ENCODE measurements at places on chromosomes 6 and 20.
A peak's percentile ranks its signal among the peaks of the same experiment; 100 is the strongest.

DNA sequence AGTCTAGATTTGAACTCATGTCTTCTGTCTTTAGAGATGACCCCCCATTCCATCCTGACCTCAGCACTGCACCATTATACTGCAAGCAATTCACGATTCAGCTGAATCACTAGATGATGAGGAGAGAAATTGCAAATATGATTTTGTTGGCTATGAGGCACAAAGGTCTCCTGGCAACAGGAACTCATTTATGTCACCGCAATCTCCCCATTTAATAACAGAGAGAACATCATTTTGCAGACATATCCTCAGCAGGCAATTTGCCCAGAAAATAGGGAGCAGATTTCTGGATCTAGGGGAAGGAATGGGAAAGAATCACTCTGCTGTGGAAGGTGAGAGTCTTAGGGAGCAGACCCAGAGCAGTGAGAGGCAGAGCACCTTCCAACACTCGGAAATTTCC is 303.0 kb downstream of the PAX1 start:
- DNase-seq: no peak

GRCh38 chr6:33017694-33018353 is 8.4 kb upstream of the HLA-DOA start:
- DNase-seq: no peak

DNA sequence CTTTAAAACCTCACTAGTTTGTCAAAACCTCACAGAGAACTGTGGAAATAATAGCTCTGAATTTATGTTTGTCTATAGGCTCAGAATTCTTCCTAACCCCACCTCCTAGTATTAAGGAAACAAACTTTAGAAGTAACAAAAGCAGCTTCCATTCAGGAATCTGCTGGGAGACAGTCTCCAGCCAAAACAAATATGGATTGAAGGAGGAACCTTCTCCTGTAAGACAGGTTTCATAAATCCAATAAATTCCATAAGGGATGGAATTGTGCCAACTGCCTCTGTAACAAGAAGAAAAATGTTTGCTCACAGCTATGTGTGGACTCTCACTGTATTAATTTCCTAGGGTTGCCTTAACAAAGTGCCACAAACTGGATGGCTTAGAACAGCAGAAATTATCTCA is 7.5 kb downstream of the SYCP2 start:
- DNase-seq: no peak

GRCh38 chr6:48184648-48185047 is 73.7 kb upstream of the PTCHD4 start:
- no peak for DNase-seq

DNA sequence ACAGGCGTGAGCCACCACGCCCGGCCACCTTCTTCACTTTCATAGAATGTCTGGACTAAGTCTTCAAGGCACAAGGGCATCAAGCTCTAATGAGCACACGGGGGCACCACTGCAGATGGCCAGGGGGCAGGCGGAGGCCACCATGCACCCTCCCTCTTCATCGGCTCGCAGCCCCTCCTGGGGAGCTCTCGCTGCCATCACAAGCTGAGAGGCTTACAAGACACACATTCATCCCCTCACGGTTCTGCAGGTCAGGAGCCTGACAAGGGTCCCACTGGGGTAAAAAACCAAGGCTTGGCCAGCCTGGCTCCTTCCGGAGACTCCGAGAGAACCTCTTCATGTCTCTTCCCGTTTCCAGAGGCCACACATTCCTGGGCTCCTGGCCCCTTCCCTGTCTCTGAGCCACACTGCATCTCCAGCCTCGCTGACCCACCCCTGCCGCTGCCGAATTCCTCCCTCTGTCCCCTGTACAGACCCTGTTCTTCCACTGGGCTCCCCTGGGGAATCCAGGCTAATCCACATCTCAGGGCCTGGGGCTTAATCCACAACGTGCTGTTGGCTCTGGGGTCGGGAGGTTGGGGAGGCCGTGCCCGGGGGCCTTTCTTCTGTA is 19.8 kb downstream of the DLL1 start:
- no peak for DNase-seq

GRCh38 chr6:94026575-94026974 is 607.2 kb upstream of the EPHA7 start:
- no peak for DNase-seq

- DNase-seq: no peak
These were observed 584.8 kb downstream of the HDGFL1 start for GRCh38 chr6:23154159-23154558.

- no peak for DNase-seq
These were observed 59.6 kb upstream of the AFDN start for GRCh38 chr6:167766986-167767714.

GRCh38 chr6:16765235-16765634 is 4.0 kb upstream of the ATXN1 start:
- DNase-seq: no peak

DNA sequence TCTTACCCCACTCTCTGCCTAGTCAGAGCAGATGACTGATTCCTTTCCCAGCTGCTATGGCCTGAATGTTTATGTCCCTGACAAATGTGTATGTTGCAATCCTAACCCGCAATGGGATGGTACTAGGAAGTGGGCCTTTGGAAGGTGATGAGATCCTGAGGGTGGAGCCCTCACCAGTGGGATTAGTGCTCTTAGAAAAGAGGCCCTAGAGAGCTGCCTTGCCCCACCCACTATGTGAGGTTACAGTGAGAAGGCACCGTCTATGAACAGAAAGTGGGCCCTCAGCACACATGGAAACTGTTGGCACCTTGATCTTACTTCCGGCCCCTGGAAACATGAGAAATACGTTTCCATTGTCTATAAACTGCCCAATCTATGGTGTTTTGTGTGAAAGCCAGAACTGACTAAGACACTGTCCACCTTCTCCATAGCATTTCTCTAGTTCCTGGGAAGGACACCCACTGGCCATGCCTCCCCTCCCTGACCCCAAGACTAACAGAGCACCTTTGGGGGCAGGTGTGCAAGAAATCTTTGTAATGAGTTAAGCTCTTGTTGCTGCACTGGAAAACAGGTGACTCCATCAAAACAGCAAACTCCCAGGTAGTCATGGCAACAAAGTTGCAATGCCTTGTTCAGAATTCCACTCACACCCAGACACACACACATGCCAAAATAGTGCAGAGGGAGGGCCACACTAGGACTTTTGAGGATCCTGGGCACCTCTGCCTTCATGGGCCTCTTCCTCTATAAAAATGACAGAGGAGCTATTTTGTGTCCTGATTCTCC is 16.2 kb downstream of the GABRR2 start:
- DNase-seq: peak; percentile 55

DNA sequence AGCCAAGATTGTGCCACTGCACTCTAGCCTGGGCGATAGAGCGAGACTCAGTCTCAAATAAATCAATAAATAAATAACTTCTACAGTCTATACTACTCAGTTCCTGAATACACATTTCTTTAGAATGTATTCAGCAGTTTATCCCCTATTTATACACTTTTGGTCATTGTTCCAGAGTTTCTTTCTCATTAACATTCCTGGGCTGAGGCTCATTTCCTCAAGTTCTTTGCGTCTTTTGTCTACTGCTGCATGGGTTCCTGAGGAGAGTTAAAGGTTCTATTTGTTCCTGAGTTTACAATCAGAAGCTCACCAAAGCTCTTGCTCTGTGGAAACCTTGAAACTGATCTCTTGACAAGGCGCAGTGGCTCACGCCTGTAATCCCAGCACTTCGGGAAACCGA is 37.7 kb upstream of the SASH1 start:
- no peak for DNase-seq

DNA sequence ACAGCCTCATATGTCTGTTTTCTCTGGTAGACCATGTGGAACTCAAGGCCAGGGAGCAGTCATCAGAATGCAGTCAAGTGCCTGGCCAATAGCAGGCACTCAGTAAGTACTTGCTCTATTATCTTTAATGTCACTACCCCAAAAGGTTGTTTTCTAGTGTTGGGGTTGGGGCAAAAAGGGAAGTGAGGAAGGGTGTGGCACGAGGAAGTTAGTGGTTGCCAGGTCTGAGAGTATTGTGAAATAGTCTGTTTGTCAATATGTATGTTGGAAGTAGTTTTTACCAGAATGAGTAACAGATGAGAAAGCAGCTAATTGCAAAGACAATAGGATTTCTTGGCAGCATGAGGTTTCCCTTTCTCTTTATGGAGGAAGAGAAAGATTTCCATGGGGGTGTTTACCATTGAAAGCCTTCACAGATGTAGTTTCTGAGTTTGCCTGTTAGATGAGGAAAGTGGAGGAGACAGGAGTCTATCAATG is 59.5 kb upstream of the ARMH2 start:
- no peak for DNase-seq

DNA sequence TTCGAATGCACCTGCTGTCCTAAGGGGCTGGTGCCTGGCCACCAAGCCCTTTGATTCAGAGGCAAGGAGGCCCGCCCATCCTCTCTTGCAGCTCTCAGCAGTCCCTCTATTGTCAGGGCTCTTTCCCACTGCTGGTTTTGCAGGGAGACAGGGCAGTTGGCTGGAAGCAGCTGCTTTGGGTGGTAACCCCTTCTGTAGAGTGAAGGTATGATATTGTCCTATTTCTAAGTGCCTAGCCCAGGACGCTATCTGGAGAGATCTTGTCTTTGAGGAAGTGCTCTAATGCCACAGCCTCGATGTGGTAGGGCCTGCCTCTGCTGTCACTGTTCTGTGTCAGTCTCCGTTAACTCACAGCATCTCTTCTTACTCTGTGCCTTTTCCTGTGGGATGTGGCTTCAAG is 5.6 kb downstream of the PLCG1 start:
- DNase-seq: peak; percentile 51

Measured in CD4-positive, CD25-positive, alpha-beta regulatory T cell (primary cell).